ENCODE measurements at places on chromosomes 12 and 14.
A peak's percentile ranks its signal among the peaks of the same experiment; 100 is the strongest.

GRCh38 chr12:52611080-52611468, 7.3 kb downstream of the KRT73 start:
- no peak for DNase-seq

DNA sequence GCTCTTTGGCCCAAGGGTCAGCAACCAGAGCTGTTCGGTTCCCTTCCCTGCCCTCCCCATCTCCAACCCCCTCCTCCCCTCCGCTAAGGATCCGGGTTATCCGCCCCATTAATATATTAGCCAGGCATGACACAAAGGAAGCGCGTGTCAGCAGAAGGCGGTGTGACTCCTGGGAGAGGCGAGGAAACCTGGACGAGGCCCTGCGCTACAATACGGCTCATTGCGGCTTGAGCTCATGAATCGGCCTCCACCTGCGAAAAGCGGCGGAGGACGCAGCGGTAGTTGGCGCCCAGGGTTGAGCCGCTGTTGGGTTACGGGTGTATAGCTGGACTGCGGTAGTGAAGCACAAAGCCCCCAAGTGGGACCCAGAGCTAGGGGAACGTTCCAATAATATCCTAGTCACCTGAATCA, 9.9 kb downstream of the FOXA1 start:
- DNase-seq = peak; percentile 63

GRCh38 chr14:56630707-56631106, 51.1 kb downstream of the TMEM260 start:
- no peak for DNase-seq

DNA sequence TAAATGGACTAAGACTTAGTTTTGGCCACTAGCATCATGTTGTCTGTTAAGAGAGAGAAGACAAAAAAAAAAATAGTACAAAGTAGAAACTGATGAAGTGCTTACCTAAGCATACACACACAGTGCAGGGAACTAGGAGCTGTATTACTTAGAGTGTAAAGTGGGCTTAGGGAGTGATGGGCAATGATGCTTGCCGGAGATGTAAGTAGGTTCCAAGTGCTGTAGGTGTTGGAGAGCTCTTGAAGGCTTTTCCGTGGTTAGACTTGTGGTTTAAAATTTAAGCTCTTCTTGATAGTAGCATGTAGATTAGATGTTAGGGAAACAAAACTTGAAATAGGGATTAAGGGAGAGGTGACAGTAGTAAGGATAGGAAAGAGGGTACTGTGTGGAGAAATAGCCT, 34.7 kb downstream of the MIA2 start:
- peak; percentile 12 for DNase-seq

GRCh38 chr14:106276326-106277267, 750.2 kb downstream of the TMEM121 start:
- DNase-seq = no peak

- peak; percentile 8 for DNase-seq
These were observed 113.3 kb upstream of the PRB2 start for GRCh38 chr12:11508699-11509098.

DNA sequence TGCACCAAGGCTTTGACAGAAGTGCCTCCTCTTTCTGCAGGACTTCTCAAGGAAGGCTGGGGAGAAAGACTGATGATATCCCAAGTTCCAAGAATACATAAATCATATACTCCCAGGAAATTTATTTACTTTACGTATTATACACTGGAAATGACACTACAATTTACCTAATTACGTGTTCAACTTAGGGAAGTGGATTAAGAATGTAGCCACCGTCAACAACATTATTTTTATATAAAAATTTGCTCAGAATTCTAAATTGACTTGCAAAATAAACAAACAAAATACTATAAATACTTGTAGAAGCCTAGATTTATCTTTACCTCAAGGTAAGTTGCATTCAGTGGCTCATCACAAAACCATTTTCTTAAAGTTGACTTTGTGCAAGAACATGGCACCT, 18.9 kb downstream of the TSPAN19 start:
- no peak for DNase-seq

- DNase-seq = no peak
These were observed at the start of gene CD69 for GRCh38 chr12:9760699-9761418. Gene CD69, minus strand, starts transcription at chr12:9760901. Its CDS starts 81 bp downstream, at chr12:9760820.

DNA sequence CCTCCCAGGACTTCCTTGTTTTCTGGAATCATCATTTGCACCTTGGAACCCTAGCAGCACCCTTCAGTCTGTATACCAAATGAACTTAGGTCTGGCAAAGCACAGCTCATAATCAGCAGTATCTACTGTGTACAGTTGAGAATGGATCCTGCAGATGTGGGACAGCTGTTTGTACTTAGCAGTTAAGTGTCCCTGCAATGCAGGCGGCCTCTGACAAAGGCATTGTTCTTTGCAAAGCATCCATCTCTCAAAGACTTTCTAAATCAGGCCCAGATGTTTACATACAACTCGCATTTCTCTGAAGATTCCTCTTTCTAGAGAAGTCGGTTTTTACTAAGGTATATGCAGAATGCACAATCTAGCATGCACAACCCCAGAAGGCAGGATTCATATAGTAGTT, 170.5 kb upstream of the RBM19 start:
- DNase-seq = no peak

DNA sequence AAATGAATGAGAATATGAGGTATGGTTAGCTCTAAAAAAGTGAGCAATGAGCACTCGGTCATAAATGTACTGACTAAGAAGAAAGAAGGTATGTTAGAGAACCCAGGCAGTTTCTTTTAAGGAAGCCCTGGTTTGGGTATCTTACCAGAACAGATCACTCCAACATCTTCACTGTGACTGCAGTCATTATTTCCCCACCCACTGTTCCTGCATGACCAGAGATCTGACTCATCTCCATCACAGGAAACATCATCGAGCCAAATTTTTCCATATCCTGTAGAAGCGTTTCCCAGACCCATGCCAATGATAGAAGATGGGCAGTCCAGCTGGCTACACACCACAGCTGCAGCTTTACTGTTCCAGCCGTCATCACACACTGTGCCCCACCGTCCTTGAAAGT, 48.0 kb downstream of the CD163L1 start:
- no peak for DNase-seq

DNA sequence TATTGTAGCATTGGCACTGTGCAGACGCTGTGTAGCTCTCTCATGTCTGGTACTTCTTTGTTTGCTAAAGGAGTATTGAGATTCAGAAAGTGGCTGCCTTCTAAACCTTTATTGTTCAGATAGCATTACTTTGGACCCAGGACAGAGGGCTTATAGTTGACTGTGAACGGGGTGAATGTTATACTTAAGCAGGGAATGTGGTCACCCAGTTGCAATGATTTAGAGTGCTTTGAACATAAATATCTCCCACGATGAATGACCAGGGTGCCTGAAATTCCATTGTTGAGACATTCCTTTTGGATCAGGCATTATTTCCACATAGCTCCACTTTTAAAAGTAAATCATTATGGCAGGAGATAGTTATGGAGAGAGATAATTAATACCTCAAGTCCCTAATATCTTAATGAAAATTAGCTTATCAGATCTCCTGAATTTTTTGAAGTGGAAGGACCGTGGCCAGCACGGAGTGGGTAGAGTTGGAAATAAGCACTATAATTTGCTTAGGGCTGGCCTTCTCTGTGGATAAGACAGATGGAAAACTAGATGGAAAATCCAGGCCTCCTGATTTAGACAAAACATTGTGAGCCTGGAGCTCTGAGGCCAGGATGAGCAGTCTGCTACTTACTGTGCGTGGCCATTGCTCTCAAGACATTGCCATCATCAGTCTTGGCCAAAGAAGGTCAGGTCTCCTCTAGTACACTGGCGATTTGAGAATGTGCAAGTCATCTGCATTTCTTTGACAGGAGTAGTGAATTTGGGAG, 114.5 kb downstream of the ETV6 start:
- no peak for DNase-seq

- peak; percentile 76 for DNase-seq
These were observed 8.4 kb downstream of the HOXC8 start for GRCh38 chr12:54017027-54017788.

DNA sequence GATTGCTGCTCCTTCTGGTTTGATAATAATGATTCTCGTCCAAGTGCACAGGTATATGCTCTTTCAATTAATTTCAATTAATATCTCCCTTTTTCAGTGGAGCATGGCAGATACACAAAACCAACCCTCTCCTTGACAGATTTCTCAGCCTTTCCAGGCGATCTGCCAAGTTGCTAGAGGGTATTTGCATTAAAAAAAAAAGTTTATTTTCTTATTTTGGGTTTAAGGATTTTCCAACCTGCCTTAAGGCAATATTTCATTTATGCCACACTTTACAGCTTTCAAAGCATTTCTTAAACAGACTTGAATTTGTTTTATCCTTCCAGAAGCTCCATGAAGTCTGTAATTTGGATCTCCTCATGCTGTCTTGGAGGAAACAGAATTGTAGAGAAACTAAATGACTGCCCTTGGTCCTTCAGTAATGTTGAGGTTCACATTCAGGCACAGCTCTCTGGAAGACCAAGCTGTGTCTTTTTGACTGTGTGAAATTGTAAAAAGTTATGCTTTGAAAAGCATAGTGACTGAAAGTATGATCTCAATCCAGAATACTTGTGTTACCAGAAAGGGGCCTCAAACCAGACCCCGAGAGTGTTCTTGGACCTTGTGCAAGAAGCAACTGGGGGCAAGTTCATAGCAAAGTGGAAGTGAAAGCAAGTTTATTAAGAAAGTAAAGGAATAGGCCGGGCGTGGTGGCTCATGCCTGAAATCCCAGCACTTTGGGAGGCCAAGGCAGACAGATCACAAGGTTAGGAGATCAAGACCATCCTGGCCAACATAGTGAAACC, 2.3 kb downstream of the DGLUCY start:
- no peak for DNase-seq

DNA sequence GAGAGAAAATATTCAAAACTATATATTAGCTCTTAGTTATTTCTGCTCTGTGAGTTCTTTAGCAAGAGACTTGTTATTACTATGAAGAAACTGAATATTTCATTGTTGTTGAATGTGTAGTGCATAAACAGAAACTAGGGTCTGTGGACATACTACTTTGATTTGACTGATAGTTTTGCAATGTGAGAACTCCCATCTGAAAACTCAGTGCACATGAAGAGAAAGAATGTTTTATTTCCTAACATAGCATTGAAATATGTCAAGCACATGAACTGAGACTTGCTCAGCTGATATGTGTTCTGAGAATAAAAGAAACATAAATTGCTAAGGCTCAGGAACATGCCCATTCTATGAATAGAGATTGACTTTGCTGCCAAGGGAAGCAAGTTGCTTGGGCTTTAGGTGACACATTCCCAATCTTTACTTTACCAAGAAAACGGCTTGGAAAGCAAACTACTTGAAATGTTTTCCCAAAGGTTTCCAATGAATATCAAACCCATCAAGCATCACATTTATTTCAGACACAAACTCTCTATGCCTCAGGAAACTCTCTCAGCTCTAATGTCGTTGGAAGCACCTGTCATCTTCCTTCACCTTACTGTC, 290.4 kb downstream of the SLC16A7 start:
- DNase-seq = no peak

DNA sequence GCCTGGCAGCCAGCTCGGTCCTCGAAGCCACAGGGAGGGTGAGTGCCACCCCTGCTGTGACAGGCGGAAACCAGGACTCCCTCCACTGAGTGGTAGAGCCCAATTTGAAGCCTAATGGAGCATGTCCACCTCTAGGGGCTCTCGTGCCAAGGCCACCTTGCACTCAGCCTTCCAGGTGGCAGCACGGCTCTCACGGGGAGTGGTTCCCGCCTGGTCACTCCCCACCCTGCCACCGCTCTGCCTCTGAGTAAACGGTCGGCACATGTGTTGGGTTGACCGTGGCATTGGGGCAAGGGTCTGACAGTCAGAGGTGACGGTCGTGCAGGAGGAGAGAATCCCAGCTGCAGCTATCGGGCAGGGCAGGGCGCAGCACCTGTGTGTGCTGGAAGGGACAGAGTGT, 34.8 kb downstream of the IL31 start:
- DNase-seq = no peak
